ENCODE measurements at places on chromosomes 4 and X.

- peak; percentile 91 for DNase-seq
These were observed 370.4 kb downstream of the INPP4B start for GRCh38 chr4:142475663-142476062.

GRCh38 chr4:115279330-115279729 lies 165.9 kb upstream of the NDST4 start:
- peak; percentile 98 for DNase-seq

DNA sequence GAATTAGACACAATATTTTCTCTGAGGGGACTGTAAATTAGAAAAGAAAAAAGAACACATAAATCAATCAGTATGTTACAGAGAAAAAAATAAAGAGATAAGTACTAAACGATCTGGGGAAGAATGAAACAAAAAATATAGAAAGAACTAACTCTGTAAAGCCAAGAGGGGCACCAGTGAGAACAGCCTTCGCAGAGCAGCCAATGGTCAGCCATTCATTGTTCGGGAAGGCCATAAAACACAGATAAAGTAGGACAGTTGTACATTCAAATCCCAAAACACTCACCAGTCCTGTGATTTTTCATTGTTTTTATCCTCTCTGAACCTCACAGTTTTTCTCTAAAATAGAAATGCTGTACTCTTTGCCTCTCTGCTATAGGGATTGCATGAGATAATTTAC lies 127.9 kb downstream of the NEK1 start:
- no peak for DNase-seq

DNA sequence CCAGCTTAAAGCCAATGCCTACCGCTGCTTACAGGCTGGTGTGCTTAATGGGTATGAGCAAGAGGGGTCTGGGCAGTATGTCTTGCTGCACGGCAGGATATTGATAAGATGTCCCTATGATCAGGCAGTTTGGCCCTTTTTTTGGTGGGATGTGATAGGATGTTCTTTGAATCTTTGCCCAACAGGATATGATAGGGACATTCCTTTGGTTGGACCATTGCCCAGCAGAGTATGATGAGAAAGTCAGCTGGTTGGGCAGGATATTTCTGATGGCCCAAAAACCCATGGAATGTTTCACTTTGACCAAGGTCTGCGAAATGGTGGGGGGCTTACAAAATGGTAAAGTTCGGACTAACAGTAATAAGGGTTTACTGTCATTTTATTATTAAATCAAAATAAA lies 1060.6 kb downstream of the STIM2 start:
- peak; percentile 7 for DNase-seq

DNA sequence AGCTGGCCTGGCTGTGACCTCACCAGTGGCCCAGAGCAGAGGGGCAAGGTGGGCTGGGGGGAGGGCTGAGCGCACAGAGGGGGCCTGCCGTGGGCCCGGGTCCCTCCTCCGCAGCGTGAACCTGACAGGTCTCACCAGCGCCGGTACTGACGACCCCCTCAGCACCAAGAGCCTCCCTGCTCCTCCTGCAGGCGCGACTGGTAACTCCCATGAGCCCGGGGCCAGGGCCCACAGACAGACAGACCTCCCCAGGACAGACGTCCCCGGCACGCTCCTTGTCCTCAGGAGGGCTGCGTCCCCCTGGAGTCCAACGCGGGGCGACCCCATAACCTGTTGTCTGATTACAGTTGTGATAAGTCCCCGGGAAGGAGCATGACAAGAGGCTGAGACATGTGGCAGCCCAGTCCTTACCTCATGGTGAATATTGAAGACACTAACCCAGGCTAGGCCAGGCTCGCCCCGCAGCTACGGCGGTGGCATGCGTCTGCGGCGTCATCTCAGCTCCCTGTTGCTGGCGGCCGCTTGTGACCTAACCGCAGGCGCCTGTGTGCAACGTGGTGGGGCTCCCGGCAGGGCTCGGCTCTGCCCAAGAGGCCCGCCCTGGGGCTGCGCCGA lies 8.5 kb downstream of the AKAP17A start:
- DNase-seq: no peak

DNA sequence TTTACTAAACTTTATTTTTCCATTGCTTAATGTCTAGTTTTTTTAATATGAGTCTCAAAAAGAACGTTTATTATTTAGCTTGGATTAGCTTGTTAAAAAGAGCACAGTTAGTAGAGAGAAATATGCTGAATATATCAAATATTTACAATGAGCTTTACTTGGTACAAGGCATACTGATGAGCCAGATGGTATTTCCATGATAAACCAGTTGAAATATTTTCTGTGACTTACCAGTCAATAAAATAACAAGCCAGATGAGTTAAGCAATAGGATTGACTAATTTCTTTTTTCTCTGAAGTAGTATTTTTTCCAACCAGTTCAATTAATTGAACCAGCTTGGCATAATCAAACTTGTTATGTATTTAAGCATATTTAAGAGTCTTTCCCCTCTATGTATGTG lies 134.1 kb downstream of the KLHL34 start:
- DNase-seq: no peak

DNA sequence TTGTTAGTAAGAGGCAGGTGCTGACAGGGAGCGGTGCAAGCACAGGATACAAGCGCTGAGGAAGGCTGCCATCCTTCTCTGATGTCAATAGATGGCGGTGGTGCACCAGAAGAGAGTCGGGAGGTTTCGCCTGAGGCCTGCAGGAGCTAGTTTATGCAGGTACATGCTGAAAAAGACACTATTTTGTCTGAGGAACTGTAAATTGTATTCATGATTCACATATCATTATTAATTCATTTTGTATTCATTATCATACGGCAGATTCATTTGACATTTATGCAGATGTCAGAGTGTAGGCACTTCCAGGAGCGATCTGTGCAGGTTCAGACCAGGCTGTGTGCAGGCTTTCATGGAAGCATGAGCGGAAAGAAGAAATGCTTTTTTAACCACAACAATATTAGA lies 824.0 kb downstream of the STIM2 start:
- peak; percentile 64 for DNase-seq

- no peak for DNase-seq
These were observed 23.3 kb downstream of the HAND2 start for GRCh38 chr4:173506597-173507211.

DNA sequence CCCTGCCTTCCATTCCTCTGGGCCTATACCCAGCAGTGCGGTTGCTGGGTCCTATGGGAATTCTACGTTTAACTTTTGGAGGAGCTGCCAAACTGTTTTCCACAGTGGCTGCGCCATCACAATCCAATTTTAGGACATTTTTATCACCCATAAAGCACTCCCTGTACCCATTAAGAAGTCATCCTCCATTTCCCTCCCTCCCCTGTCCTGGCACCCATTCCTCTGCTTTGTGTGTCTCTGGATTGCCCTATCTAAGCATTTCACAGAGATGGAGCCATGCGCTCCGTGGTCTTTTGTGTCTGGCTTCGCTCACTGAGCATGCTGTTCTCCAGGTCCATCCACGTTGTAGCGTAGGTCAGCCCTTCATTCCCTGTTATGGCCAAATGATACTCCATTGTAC lies 1.7 kb upstream of the OPN1LW start:
- no peak for DNase-seq

GRCh38 chrX:119695535-119696050 lies 2.6 kb upstream of the SEPTIN6 start:
- no peak for DNase-seq

GRCh38 chr4:104549736-104550135 lies 55.0 kb upstream of the CXXC4 start:
- DNase-seq: no peak

- DNase-seq: no peak
These were observed 1017.2 kb downstream of the SH3BGRL start for GRCh38 chrX:82219129-82219528.

DNA sequence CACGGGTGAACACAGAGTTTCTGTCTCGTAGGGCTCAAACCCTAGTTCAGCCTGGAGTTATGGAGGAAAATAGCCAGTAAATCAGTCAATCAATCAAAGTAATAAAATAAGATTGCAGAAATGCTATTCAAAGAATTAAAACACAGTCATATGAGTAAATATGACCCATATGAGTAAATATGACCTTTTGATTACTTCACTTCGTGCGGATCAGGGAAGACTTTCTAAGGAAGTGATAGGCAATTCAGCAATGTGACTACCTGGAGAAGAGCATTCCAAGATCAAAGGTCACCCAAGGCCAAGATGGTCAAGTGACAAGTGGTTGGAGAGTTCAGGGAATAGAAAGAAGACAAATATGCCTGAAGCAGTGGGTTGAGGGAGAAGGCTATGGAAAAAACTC lies 722.6 kb downstream of the ADGRL3 start:
- DNase-seq: peak; percentile 55

- DNase-seq: peak; percentile 71
These were observed 300.9 kb upstream of the HS3ST1 start for GRCh38 chr4:11729548-11729947.

DNA sequence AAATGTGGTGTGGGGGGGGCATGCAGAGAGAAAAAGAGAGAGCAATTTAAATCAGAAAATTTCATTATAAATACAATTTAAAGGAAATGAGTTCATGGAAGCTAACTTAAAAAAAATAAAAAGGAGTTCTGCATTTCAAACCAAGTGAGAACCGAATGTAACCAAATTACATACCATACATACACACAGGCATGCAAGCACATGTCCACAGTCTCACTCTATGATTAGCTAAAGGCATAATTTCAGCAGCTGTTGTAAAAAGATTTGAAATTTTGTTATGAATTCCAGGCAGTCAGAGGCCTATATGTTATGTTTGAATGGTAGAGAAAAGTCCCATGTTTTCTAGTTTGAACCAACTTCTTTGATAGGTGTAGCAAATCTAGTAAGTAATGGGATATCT lies 611.6 kb upstream of the ADGRL3 start:
- peak; percentile 75 for DNase-seq

- no peak for DNase-seq
These were observed 140.1 kb downstream of the SPANXN4 start for GRCh38 chrX:143165778-143166177.

GRCh38 chrX:24767557-24767956 lies 73.8 kb downstream of the POLA1 start:
- DNase-seq: peak; percentile 17

DNA sequence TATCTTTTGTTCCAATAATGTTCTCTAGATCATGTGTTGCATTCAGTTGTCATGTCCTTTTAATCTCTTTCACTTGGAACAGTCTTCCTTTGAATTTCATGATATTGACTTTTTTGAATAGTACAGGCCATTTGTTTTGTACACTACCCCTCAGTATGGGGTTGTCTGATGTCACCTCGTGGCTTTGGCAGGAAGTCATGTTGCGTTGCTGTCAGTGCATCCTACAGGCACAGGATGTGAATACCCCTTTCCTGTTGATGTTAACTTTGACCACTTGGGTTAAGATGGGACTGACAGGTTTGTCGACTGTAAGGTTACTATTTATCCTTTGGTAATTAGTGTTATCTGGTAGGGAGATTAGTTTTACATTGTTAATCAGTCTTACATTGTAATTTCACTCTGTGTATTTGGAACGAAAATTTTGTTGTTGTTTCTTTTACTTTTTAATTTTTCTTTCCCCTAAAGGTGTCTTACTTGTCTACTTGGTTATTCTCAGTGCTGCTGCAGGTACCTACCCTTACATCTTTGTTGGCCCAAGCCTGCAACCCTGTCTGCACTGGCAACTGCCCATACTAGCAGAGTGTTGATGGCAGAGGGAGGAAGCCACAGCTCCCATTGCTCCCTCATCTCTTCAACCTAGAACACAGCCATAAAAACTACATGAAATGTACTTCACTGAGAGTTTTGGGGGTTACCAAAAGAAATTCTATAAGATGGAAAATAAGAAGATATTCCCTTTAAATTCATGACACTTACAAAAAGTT lies 14.7 kb upstream of the ATP8A1 start:
- no peak for DNase-seq

- no peak for DNase-seq
These were observed 75.6 kb downstream of the BMP3 start for GRCh38 chr4:81106150-81106549.

GRCh38 chr4:7462509-7462971 lies 27.8 kb upstream of the PSAPL1 start:
- peak; percentile 10 for DNase-seq

DNA sequence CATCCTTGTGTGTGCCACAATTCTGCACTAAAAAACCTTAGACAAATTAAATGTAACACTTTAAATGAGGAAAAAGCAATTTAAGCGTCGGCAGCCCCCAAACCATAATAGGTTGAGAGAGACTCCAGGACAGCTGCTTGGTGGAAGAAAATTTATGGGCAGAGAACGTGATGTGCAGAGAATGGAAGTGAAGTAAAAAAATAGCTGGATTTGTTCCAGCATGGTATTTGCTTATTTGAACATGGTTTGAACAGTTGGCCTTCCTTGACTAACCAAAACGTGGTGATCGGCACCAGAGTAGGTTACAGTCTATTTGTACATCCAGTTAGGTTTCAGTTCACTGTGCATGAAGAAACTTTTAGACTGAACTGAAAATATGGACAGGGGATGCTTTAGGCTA lies 343.0 kb upstream of the CPEB2 start:
- no peak for DNase-seq

GRCh38 chrX:27241981-27242380 lies 221.2 kb downstream of the PPP4R3C start:
- DNase-seq: no peak

GRCh38 chr4:70178075-70178660 lies 17.4 kb upstream of the ODAM start:
- DNase-seq: no peak

GRCh38 chrX:32155044-32155638 lies 1056.2 kb downstream of the DMD start:
- no peak for DNase-seq
